ENCODE measurements at places on chromosomes 2 and 18. TPM values are rescaled to one million over a fixed set of nuclear protein-coding genes. Genes with fewer than 3 reads are reported as not detected.

GRCh38 chr18:32040936-32041335 lies 22.3 kb downstream of the RNF125 start:
- DNase-seq: no peak

- DNase-seq: no peak
Observed at GRCh38 chr2:19987936-19988335, 2.0 kb downstream of the WDR35 start.

Gene FAM98A
- polyA plus RNA-seq: 33.2 TPM

- peak; percentile 33 for DNase-seq
Observed at GRCh38 chr2:133561045-133561852, 7.0 kb downstream of the NCKAP5 start.

Gene SPATA3
- not detected for polyA plus RNA-seq

Data from urinary bladder (tissue), 4 donors.